Left renal cortex interstitium (tissue), 4 donors: ENCODE measurements at places on chromosomes 16 and 17. TPM values are rescaled to one million over a fixed set of nuclear protein-coding genes. Genes with fewer than 3 reads are reported as not detected.

TNFRSF17 gene
- polyA plus RNA-seq: not detected

TBX2 gene
- 99.4 TPM for polyA plus RNA-seq

CDRT15 gene
- 1.1 TPM for polyA plus RNA-seq

TBC1D3K gene
- polyA plus RNA-seq: not detected

AMZ2 gene
- polyA plus RNA-seq: 94.0 TPM

CD300C gene
- polyA plus RNA-seq: 0.30 TPM

DNA sequence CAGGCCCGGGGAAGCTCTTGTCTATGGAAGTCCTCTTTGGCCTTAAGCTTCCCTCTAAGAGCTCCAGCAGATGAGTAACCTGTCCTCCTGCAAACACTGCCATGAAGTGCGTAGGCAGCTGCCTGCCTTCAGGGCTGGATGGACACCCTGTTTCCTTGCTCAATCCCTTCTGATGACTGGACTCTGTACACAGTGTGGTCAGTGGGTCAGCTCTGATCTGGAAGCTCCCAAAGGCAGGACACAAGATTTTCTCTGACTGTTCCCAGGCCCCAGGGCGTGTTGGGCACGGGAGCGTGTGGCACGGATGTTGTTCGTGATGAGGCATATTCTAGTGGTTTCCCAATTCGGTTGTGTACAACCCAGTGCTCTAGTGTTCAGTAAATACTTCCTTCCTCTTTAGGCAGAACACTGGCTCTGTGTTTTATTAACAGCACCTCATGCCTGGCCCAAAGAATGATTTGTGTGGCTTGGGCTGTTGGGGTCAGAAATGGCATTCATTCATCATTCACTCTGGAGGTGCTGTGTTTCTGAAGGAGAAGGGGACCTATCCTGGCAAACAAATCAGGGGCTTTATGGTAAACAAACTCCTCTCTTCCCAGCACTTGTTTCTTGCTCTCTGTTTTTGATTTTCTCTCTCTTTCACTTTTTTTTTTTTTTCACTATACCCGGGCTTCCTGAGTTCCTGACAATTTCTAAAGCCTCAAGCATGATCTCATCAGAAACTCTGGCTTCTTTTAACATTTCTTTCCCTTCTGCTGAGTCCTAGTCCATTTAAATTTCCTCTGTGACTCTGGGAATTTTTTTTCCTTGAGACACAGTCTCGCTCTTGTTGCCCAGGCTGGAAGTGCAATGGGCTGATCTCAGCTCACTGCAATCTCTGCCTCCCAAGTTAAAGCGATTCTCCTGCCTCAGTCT is 12.0 kb upstream of the RNF157 start:
- no peak for DNase-seq

- peak; percentile 88 for DNase-seq
Measured at GRCh38 chr17:6443692-6444570, at the start of gene PIMREG. Gene PIMREG, plus strand, starts transcription at chr17:6444455. Its CDS starts 656 bp downstream, at chr17:6445111.

GRCh38 chr17:50952013-50952412 is 85.9 kb upstream of the TOB1 start:
- no peak for DNase-seq

GRCh38 chr17:37283414-37283961 is 92.3 kb upstream of the C17orf78 start:
- no peak for DNase-seq

DNA sequence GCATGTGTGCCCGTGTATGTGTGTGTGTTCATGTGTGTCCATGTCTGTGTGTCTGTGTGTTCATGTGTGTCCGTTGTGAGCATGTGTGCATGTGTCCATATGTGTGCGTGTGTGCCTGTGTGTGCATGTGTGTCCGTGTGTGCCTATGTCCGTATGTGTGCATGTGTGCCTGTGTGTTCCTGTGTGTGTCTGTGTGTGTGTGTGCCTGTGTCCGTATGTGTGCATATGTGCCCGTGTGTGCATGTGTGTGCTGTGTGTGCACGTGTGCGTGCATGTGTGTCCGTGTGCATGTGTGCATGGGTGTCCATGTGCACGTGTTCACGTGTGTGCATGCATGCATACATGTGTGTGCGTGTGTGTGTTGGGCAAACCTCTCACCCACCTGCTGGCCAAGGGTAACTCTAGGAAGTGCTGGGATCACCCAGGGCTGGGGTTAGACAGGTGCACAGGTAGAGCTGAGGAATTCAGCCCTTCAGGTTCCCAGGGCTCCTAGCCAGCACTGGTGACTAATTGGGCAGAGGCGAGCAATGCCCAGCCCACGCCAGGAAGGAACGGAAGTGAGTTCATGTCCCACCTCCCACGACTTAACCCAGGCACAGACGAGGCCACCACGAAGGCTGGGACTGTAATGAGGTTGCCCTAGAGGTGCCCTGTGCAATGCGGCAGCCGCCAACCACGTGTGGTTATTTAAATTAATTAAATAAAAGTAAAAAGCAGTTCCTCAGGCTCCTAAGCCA is 8.2 kb upstream of the CSNK1D start:
- DNase-seq: no peak

GRCh38 chr16:57341441-57342303 is 16.9 kb upstream of the CCL22 start:
- no peak for DNase-seq

DNA sequence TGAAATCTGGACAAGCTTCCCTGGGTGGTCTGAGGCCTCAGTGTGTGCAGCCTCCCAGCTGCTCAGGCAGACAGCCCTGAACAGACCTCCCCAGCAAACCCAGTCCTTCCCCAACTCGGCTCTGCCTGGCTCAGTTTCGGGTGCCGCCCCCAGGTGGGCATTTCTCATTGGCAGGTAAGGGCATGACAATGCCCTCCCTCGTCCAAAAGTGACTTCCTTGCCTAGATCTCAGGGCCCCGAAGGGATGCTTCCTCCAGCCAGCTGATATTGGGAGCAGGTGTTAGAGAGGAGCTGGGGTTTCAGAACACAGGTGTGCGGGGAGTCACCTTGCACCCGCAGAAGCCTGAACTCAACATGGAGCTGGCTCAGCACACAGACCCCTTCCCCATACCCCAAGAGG is 3.8 kb upstream of the PPL start:
- DNase-seq: no peak

DNA sequence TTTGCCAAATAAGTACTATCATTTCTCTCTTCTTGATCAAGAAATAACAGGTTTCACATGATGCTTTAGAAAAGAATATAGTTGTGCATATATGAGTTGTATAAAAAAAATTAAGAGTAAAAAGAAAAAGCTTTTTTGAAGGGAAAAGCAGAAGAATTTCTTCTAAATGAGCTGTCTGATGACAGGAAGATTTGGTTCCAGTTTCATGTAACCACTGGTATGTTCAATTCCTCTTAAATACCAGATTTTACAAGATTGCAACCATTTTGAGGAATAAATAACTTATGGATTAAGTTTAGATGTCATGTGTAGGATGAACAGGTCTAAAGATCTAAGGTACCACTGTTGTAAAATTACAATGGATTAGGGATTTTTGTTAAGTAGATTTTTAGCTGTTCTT is 45.0 kb downstream of the VMP1 start:
- DNase-seq: no peak

DNA sequence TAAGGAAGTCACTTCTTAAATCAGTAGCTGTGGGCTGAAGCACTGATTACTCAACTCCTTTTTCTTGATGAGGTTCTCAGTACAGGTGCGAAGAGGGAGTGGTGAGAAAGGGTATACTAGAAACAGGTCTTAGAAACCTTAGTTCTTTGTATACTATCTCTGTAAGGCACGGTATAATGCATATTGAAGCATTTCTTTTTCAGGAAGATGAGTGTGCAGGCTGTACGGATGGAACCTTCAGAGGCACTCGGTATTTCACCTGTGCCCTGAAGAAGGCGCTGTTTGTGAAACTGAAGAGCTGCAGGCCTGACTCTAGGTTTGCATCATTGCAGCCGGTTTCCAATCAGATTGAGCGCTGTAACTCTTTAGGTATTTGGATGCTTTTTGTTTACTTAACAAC is 39.2 kb downstream of the CYLD start:
- no peak for DNase-seq

GRCh38 chr17:64400642-64401041 is 10.0 kb upstream of the PECAM1 start:
- DNase-seq: no peak

- no peak for DNase-seq
Measured at GRCh38 chr17:13421581-13422130, 180.1 kb downstream of the HS3ST3A1 start.
